ENCODE measurements at places on chromosomes 3 and 15. TPM values are rescaled to one million over a fixed set of nuclear protein-coding genes. Genes with fewer than 3 reads are reported as not detected.

DNA sequence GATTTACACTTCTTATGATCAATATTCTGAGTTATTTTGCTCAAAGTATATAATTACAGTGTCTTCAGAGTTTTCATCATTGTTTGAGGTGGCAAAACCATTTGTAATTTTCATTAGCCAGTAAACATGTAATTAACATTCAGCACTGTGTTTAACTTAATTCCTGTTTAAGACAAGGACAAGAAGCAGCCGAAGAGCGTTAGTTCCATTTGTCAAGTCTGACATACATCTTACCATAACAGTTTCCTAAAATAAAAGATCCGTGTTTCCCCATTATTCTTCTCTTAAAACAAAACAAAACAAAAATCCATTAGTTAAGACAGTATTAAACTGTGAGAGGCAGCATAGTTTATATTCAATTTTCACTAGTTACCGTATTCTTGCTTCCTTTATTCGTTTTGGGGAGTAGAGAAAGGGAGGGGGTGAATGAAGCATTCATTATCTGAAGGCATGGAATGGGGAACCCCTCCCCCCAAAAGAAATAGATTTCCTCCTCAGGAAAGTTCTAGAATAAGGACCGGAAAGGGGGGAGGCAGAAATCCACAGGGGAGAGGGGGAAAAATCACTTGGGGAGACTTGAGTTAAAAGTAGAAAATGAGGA, 5.5 kb upstream of the NR2F2 start:
- no peaks in the 10 kb centered on the region for H3K27me3 ChIP-seq
- peak; percentile 46 for DNase-seq
- no peaks in the 10 kb centered on the region for H3K36me3 ChIP-seq
- H3K27ac ChIP-seq, result peak overlapping the region; percentile 85
- peak overlapping the region; percentile 85 for H3K4me3 ChIP-seq

Gene SYNM
- total RNA-seq, result 10.1 TPM

Gene LHFPL4
- 0.11 TPM for total RNA-seq

Gene STARD5
- total RNA-seq, result 5.5 TPM

Gene CTDSPL
- total RNA-seq, result 37.9 TPM

Gene APOD
- total RNA-seq, result not detected

GRCh38 chr15:45429941-45430792, 51.8 kb upstream of the GATM start:
- H3K4me1 ChIP-seq, result no peaks in the 10 kb centered on the region
- H3K36me3 ChIP-seq, result no peaks in the 10 kb centered on the region
- no peak overlapping the region for H3K27ac ChIP-seq
- peak overlapping the region; percentile 45 for H3K4me3 ChIP-seq
- DNase-seq, result no peak

DNA sequence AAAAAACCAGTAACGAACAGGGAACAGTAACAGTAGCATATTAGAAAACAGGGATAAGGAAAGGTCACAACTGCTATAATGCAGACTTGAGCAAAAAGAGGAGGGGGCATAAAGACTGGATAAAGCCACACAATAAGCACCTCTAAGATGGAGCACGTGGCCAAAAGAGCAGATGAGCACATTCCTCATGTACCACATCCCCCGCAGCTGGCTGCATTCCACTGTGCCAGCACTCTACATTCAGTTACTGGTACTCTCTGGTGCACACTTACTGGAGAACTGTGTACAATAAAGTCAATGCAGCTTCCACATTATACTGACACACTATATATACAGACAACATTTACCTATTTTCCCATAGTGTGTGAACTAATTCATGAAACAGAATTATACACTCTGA, 64.7 kb downstream of the UBE3A start:
- peaks cover 13% of the 10 kb centered on the region for H3K4me1 ChIP-seq
- no peak overlapping the region for H3K4me3 ChIP-seq
- peaks cover 24% of the 10 kb centered on the region for H3K36me3 ChIP-seq
- H3K27ac ChIP-seq, result no peak overlapping the region
- H3K27me3 ChIP-seq, result no peaks in the 10 kb centered on the region

DNA sequence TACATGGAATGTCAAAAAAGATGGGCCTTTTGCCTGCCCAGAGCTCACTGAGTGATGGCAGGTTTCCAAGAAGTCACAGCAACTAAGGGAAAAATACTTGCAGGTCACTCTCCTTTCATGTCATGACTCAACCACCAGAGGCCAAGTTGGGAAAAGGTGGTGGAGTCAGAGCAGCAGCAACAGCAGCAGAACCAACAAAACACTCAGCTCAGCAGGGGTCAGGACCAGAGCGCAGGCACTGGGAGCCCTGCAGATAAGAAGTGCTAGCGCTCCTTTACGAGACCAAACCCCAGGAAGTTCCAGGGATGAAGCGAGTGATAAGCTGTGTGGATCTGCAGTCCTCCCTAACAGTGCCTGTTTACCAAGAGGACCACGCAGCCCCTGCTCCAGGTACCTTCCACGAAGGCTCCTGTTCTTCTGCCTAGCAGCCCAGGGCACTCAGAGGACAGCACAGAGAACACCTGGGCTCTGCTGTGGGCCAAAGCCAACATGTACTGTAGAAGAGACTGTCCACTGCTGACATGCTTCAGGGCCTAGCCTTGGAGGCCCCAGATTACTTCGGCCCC, 26.0 kb downstream of the POC1A start:
- DNase-seq, result peak; percentile 42
- peaks cover 13% of the 10 kb centered on the region for H3K4me1 ChIP-seq
- no peaks in the 10 kb centered on the region for H3K36me3 ChIP-seq
- no peaks in the 10 kb centered on the region for H3K27me3 ChIP-seq

DNA sequence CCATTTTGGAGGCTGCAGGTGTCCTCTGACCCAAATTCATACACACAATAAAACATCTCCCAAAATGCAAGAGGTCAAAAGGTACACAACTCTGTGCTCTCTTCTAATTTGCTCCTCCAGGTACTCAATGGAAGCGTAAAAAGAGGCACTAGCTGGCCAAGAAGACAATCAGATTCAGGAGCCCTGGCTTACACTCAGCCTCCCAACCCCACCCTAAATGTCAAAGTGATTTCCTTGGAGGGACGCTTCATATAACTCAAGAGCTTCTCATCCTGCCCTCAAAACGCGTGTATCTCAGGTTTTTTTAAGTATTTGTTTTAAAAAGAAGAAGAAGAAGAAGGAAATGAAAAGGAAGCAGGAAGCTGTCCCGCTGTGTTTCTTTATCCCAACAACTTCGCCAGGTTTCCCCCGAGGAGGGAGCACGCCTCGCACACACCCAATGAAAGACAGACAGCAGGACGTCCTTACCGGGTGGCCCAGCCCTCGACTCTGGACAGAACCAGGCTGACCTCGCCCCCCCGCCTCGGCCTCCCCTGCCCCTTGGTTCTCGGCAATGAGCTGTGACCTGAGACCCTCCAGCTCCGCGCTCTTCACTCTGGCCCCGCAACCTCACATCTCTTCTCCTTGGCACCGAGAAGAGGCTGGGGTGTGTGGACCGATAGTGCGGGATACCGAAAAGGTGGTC, 620.7 kb upstream of the ZNF385D start:
- no peak for DNase-seq
- no peak overlapping the region for H3K27ac ChIP-seq
- peak overlapping the region; percentile 37 for H3K4me3 ChIP-seq
- H3K36me3 ChIP-seq, result no peaks in the 10 kb centered on the region
- no peaks in the 10 kb centered on the region for H3K4me1 ChIP-seq

GRCh38 chr3:27675287-27675686, 46.8 kb downstream of the EOMES start:
- H3K36me3 ChIP-seq, result no peaks in the 10 kb centered on the region
- H3K27ac ChIP-seq, result no peak overlapping the region
- H3K27me3 ChIP-seq, result no peaks in the 10 kb centered on the region
- peaks cover 21% of the 10 kb centered on the region for H3K4me1 ChIP-seq

- H3K27ac ChIP-seq, result no peak overlapping the region
- no peak for DNase-seq
- peaks cover 18% of the 10 kb centered on the region for H3K36me3 ChIP-seq
These were observed 68.0 kb upstream of the RPL35A start for GRCh38 chr3:197881970-197882338.

DNA sequence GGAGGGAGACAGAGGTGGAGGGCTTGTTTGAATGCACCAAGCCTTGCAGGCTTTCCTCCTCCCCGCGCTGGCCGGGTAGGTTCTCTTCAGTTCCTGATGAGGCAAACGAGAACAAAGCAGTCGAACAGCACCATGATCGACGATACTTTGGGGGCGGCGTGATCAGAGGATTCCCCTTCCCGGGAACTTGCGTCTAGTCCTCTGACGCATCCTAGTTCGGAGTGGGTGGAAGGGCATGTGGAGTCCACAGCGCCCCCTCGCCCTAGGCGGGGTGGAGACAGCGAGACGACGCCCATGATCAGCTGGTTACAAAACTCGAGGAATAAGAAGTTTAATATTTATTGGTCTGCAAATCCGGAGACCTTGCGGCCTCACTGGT, 452 bp upstream of the SV2B start:
- H3K4me1 ChIP-seq, result peaks cover 8% of the 10 kb centered on the region
- H3K4me3 ChIP-seq, result peak overlapping the region; percentile 57
- H3K27me3 ChIP-seq, result peaks cover 32% of the 10 kb centered on the region
- H3K27ac ChIP-seq, result no peak overlapping the region
- peak; percentile 32 for DNase-seq
- H3K36me3 ChIP-seq, result no peaks in the 10 kb centered on the region

- no peak overlapping the region for H3K4me3 ChIP-seq
- no peak overlapping the region for H3K27ac ChIP-seq
- no peaks in the 10 kb centered on the region for H3K36me3 ChIP-seq
- no peak for DNase-seq
- H3K27me3 ChIP-seq, result peaks cover 45% of the 10 kb centered on the region
These were observed 164.0 kb downstream of the MEGF11 start for GRCh38 chr15:66089509-66089908.

DNA sequence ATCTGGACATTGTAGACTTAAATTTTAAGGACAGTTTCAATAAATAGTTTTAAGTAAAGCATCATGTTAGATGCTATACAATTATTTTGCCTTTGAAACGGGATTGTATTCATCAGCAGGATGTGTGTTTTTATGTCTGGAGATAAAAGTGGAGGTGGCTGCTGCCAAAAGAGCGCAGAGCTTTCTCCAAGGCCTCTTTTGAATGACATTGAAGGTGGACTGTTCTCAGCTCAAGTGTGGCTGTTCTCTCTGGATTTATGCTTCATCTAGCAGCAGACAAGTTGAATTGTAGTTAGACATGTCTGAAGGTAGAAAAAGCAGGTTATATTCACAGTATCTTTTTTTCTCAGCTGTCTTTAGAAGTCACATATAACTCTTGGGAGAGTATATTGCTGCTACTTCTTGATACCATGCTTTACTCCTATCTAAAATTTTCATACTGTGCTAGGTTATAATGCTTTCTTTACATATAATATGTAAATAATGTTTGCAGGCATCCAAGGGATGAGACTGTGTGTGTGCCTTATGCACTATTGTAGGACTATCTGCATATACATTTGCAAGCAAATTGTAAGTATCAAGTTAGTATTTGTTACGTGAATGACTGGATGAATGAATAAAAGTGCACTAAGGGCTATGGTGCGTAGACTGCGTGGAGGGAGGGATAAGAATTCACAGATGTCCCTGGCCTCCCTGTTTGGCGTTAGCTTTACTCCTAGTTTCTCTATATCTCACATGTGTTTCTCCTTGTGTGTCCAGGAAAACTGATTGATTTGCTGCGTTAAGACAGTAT, 340.1 kb downstream of the NAALADL2 start:
- H3K4me3 ChIP-seq, result no peak overlapping the region
- H3K36me3 ChIP-seq, result no peaks in the 10 kb centered on the region
- no peak overlapping the region for H3K27ac ChIP-seq
- H3K27me3 ChIP-seq, result no peaks in the 10 kb centered on the region
- no peak for DNase-seq
- no peaks in the 10 kb centered on the region for H3K4me1 ChIP-seq

DNA sequence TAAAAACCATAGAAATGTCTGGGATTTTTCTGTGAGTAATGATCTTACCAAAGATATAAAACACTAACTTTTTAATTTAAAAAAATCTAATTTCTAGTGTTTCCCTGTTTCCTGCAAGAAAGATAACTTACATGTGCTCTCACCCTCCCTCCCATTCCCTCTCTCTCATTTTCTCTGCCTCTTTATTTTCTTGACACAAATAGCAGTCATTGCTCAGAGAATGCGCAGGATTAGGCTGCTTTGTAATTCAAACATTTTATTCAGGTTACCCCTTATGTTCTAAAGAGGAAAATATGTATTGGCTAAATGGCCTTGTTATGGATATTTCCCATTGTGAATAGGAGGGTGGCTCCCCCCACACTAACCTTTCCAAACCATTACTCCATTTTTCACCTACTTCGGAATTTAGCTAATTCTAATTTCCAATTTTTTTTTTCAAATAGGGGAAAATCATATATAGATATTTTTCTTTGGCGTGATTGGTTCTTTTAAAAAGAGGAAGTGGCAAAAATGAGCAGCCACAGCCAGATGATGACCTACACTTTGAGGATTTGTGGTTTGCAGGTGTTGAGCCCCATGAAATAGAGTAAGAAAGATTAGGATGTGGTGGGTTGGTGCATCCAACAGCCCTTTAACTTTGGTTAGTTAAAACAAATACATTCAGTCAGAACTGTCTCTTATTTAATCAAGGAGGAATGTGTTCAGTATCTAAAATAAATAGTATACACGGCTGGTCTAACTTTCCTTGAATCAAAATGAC, 554.4 kb downstream of the IGSF11 start:
- H3K4me3 ChIP-seq, result no peak overlapping the region
- no peaks in the 10 kb centered on the region for H3K4me1 ChIP-seq
- no peak for DNase-seq
- H3K27ac ChIP-seq, result no peak overlapping the region
- H3K27me3 ChIP-seq, result no peaks in the 10 kb centered on the region

Gene PLA2G4E
- not detected for total RNA-seq

DNA sequence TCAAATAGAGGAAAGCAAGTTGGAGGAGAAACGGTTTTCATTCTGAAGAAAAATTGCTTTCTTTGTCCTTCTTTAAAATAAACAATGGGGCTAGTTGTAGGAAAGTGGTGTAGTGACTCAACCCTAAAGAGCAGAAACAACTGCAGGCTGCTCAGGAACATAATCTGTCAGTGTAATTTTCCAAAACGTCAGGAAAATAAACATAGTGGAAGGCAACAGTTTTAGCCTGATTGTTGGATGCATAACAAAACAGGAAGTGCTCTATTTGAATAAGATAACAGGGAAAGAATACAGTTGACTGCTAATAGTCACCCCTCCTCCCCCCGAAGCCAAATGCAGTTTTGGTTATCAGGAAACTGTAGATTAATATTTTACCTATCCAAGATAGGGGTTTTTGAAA, 167.6 kb downstream of the ECT2 start:
- H3K4me1 ChIP-seq, result peaks cover 9% of the 10 kb centered on the region
- DNase-seq, result peak; percentile 71
- no peak overlapping the region for H3K27ac ChIP-seq
- H3K4me3 ChIP-seq, result no peak overlapping the region

Gene OIP5
- total RNA-seq, result 1.7 TPM

Gene AMT
- total RNA-seq, result 5.2 TPM

DNA sequence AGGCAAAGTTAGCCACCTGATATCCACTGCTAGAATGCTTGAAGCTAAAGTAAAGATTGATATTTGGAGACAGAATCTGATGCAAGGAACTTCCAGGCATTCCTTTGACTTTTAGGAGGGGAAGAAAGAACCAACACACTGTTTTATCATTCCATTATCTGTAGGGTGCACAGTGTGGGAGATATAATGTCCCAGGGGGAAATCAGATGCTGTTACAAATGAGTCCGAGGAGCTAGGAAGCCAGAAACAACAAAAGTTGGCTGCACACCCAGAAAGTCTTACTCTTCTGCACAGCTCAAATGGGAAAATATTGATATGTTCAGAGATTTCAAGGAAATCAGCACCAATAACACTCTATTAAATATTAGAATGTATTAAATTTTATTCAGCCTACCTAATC, 113.6 kb upstream of the ROBO1 start:
- peak; percentile 18 for DNase-seq
- H3K27me3 ChIP-seq, result no peaks in the 10 kb centered on the region
- no peaks in the 10 kb centered on the region for H3K36me3 ChIP-seq
- H3K27ac ChIP-seq, result no peak overlapping the region
